ENCODE measurements at places on chromosomes 16 and 17. TPM values are rescaled to one million over a fixed set of nuclear protein-coding genes. Genes with fewer than 3 reads are reported as not detected.

DNA sequence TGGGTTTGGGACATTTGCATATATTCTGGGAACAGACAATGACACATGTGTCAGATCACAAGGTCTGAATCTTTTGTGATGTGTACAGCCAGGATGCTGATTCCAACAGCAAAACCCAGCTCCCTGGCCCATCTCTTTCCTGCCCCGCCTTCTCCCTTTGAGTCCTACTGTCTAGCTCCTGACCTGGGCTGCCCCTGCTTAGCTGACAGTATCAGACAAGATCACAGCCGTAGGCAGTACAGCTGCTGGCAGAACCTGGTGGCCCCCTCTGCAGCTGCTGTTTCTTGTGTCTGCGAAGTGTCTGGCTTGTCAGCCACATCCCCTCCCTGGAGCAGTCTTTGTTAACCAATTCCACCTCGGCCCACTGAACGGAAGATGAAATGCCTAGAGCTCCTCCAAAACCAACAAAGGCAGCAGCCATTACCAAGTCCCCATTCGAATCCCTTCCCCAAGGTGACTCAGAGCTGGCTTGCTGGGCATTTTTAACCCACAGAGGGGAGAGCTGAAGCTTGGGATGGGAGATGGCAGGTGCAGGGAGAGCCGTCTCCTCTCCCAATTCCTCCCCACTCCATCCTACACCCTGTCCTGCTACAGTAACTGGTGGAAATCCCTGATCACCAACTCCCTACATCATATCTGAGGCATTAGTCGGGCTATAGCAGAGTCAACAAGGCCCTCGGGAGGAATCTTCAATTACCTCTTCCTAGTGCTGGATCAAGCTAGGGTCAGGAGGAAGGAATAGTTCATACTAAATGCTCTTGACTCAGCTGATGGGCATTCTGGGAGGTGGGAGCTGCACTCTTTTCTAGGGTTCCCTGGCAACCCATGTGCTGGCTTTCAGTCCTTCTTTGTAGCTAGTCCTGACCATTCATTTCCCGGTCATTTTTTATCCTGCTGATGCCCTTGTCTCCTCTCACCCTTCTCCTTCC is 5.8 kb downstream of the PIPOX start:
- no peak for DNase-seq

DNA sequence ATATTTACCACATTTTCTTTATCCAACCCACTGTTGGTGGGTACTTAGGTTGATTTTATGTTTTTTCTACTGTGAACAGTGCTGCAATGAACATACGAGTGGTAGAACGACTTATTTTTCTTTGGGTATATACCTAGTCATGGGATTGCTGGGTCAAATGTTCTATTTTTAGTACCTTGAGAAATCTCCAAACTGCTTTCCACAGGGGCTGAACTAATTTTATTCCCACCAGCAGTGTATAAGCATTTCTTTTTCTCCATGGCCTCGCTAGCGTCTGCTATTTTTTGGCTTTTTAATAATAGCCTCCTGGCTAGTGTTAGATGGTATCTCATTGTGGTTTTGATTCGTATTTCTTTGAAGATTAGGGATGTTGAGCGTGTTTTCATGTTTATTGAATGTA is 202.3 kb downstream of the LGALS9B start:
- no peak for DNase-seq

The UNC13D gene
- total RNA-seq = 13.3 TPM

DNA sequence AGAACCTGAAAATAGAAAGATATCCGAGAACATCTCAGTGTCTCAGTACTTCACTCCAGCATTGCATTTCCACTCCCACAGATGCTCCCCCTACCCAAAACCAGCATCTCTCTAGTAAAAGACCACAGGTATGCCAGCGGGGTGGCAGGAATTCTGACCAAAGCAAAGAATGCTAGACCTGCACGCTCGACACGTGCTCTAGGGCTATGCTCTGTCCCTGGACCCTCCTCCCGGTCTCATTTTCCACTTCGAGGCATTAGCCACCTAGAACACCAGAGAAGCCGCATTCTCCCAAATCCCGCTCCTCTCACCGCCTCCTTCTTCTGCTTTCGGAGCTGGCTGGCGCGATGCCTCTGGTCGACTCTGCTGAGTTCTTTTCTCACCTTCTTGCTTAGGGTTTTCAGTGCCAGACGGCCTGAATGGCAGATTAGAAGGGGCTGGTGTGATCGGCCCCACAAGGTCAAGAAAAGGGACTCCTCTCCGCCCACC is 487 bp downstream of the TSR1 start:
- no peak for DNase-seq

DNA sequence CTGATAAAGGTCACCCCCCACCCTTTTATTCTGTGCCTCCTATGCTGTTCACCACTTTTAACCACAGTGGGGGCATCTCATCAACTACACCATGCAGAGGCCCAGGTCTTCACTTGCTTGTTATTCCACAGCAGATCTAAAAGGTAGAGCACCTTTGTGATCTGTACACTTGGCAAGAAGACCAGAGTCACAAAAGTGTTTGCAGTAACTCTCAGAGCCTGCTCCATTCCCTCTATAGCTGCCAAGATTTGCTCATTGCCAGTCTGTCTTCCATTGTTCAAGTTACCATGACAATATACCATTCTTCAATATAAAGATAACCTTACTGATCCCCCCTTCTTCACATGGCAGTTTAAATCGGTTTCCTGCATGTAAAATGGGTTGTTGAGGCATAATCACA is 180.0 kb downstream of the TOX3 start:
- no peak for DNase-seq

The RAD51C gene
- 37.6 TPM for total RNA-seq

- DNase-seq = no peak
These were observed 482.6 kb downstream of the NPIPA7 start for GRCh38 chr16:16861546-16861945.

DNA sequence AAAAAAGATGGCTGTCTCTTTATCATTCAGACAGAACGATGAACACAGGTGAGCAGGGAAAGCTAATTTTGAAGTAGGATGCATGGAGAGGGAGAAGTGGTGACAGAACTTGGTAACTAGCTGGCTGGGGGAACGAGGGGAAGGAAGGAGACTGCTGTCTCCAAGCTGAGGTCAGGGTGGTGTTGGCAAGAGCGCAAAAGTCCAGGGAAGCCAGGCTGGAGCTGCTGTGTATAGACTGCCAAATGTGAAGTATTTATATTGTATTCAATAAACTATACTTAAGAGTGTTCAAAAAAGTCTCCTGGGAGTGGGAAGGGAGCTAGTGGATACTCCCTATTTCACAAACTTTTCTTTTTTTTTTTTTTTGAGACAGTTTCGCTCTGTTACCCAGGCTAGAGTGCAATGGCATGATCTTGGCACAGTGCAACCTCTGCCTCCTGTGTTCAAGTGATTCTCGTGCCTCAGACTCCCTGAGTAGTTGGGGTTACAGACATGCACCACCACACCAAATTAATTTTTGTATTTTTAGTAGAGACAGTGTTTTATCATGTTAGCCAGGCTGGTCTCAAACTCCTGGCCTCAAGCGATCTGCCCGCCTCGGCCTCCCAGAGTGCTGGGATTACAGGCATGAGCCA is 8.2 kb downstream of the TMEM106A start:
- DNase-seq = no peak

DNA sequence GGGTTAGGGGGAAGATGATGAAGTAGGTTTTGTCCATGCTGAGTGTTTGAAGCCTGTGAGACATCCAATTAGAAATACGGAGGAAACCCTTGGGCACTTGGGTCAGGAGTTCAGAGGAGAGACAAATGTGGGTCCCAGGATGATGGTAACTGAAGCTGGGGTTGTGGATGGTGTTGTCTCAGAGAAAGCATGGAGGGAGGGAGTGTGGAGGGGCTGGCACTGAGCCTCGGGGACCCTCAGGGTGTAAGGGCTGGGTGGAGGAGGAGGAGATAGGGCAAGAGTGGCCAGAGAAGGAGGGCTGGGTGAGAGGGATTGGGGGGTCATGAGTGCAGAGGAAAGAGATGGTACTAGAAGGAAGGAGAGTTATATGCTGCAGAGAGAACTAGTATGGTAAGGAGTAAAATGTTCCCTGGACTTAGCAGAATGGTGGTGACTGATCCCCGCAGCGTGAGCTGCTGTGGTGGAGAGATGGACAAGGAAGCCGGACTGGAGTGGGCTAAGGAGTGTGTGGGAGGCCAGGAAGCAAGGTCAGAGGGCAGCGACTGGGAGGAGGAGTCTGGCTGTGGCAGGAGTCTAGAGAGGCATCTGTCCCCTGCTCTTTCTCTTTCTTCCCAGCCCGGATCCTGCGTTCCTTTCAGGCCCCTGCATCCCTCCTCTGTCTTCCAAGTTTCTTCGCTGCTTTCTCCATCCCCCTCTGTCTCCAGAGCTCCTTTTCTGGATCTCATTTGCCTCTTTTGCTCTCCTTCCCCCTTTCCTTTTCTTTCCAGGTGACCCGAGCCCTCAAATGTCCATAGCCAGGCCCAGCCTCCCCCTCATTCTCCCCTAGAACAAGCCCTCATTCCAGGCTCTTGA is 3.9 kb upstream of the COL1A1 start:
- peak; percentile 48 for DNase-seq

- DNase-seq = no peak
These were observed 8.8 kb downstream of the CDK5R1 start for GRCh38 chr17:32495359-32496231.

- no peak for DNase-seq
These were observed 4.1 kb upstream of the SPG7 start for GRCh38 chr16:89504091-89504490.
